Upper lobe of left lung (tissue), 6 donors: ENCODE measurements at places on chromosomes 6 and 20.

- no peak for DNase-seq
Observed at GRCh38 chr6:144062786-144063185, 32.6 kb downstream of the SF3B5 start.

- DNase-seq = no peak
Observed at GRCh38 chr6:83068616-83069015, 1.1 kb downstream of the DOP1A start.

DNA sequence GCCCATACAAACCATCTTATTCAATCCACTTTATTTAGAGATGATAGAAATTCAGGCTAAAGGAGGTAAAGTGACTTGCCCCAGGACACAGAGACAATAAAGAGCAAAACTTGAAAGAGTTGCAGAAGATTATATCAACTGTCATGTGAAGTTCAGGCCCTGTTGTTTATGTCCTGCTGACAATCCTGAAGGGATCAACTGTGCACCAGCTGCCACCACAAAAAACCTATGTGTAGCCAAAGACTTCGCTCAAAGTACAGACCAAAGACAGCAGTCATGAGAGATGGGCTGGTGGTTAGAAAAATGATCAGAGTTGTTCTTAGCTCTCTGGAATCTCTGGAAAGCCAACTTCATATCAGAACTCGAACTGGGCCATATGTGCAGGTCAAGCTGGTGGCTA is 16.0 kb upstream of the CITED2 start:
- no peak for DNase-seq

DNA sequence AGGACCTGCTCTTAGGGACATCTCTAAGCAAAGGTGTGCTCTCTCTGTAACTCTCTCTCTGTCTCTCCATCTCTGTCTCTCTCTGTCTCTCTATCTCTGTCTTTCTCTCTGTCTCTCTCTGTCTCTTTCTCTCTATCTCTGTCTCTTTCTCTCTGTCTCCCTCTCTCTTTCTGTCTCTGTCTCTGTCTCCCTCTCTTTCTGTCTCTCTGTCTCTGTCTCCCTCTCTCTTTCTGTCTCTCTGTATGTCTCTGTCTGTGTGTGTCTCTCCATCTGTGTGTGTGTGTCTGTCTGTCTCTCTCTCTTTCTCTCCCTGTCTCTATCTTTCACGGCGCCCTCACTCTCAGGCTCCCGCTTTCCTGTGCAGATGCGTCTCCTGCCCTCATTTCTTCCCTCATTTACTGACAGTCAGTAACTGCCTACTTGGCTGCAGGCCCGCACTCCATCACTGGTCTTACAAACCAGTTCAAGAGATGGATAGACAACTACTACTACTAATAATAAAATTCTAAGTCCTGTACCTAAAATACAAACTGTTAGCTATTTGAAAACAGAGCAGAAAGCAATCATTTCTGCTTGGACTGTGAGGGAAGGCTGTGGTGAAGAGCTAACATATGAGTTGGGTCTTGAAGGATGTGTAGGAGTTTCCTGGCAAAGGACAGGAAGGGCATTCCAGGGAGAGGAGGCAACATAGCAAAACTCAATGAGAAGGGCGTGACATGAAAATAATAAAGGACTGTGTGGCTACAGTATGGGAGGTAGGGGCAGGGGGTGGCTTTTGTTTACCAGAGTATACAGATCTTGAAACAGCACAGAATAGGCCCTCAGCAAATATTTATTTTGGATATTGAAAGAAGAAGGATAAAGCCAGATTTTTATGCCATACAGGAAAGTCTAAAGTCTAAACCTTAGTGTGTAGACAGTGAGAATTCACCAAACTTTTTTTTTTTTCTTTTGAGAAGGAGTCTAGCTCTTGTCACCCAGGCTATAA is 67.8 kb upstream of the TAB2 start:
- DNase-seq = no peak

GRCh38 chr6:27873021-27873940 is 38.9 kb downstream of the OR2B2 start:
- peak; percentile 64 for DNase-seq

GRCh38 chr6:40588480-40588879 is 1.3 kb upstream of the LRFN2 start:
- no peak for DNase-seq

GRCh38 chr6:13063300-13063918 is 264.9 kb downstream of the TBC1D7 start:
- DNase-seq = no peak

DNA sequence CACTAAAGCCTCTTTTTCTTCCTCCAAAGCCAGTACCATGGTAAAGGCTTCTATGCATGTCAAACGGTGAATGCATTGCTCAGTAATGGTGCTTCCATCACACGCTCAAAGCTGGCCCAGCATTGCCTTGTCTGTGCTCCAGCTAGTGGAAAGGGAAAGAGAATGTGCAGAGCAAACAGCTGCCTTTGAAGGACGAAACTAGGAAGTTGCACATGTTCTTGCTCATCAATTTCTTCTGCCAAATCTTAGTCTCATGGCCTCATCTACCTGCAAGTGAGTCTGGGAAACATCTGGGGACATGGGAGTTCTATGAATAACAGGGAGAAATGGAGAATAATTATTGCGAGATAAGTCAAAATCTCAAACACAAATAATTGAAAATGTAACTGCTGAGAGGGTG is 216.5 kb upstream of the SSTR4 start:
- DNase-seq = no peak
